ENCODE measurements at places on chromosomes 5 and 9. TPM values are rescaled to one million over a fixed set of nuclear protein-coding genes. Genes with fewer than 3 reads are reported as not detected.

PRRX2 gene
- 1.6 TPM for polyA plus RNA-seq

PLPP7 gene
- 1.1 TPM for polyA plus RNA-seq

DDX4 gene
- polyA plus RNA-seq = 0.10 TPM

LRSAM1 gene
- 17.5 TPM for polyA plus RNA-seq

TAF11L5 gene
- not detected for polyA plus RNA-seq

Measured in large intestine (tissue), 12 donors.